Activated CD8-positive, alpha-beta T cell treated with anti-CD3 and anti-CD28 coated beads for 36 hours (primary cell): ENCODE measurements at places on chromosomes 5 and 9. TPM values are rescaled to one million over a fixed set of nuclear protein-coding genes. Genes with fewer than 3 reads are reported as not detected.

The PCA3 gene
- total RNA-seq = not detected

The AFAP1L1 gene
- total RNA-seq = 1.3 TPM

The MZB1 gene
- total RNA-seq = 14.4 TPM

The SPAG8 gene
- total RNA-seq = 1.1 TPM

The PCDHA1 gene
- not detected for total RNA-seq

The AQP7 gene
- not detected for total RNA-seq

The ACTBL2 gene
- not detected for total RNA-seq

The FAM169A gene
- total RNA-seq = 11.5 TPM

The INSL4 gene
- not detected for total RNA-seq

The MAMDC2 gene
- not detected for total RNA-seq

DNA sequence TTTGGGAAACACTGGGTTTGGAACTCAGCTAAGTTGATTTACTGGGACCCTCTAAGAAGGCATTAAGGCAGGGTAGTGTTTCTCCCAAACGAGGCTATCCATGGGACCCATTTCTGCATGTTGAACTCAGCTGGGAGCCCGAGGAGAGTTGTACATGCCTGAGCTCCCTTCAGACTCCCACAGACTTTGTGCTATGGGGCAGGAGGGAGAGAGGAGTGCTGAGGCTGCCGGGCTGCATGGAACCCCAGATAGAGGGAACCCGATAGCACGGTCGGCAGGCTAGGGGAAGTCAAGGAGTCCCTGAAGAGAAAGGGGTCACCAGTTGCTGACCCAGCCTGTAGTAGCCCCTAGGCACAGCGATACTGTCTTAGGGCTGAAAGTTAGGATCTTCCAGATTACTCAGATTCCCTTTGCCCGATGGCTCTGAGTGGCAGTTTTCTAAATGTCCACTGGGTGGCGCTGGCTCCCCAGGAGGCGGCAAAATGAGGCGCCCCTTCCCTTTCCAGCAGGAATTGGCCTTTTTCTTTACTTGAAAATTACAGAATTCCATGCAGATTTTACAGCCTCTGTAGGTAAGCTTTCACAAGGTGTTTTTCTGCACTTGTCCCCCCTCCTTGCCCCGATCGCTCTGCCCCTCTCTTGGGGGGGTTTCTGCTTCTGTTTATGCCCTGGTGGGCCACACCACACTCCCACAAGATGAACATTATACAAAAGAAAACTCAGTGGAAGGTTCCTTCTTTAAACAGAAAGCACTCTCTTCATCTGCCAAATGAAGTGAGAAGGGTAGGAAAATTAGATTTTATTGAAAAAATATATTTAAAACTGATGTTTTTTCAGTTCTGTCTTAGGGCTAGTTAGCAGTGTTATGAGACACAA, 17.8 kb downstream of the NANS start:
- H3K4me3 ChIP-seq = peak overlapping the region; percentile 31
- no peaks in the 10 kb centered on the region for H3K27me3 ChIP-seq
- peak; percentile 72 for DNase-seq
- H3K4me1 ChIP-seq = peaks cover 32% of the 10 kb centered on the region
- H3K36me3 ChIP-seq = peaks cover 16% of the 10 kb centered on the region

GRCh38 chr5:29197631-29198454, 1995.6 kb upstream of the CDH6 start:
- H3K36me3 ChIP-seq = no peaks in the 10 kb centered on the region
- no peak overlapping the region for H3K4me3 ChIP-seq
- H3K27ac ChIP-seq = no peak overlapping the region
- H3K27me3 ChIP-seq = no peaks in the 10 kb centered on the region
- no peak for DNase-seq
- H3K4me1 ChIP-seq = no peaks in the 10 kb centered on the region

- H3K36me3 ChIP-seq = no peaks in the 10 kb centered on the region
- no peaks in the 10 kb centered on the region for H3K4me1 ChIP-seq
- H3K4me3 ChIP-seq = no peak overlapping the region
- no peak overlapping the region for H3K27ac ChIP-seq
- H3K27me3 ChIP-seq = no peaks in the 10 kb centered on the region
These were observed 505.1 kb upstream of the ITGA1 start for GRCh38 chr5:52282647-52283046.

DNA sequence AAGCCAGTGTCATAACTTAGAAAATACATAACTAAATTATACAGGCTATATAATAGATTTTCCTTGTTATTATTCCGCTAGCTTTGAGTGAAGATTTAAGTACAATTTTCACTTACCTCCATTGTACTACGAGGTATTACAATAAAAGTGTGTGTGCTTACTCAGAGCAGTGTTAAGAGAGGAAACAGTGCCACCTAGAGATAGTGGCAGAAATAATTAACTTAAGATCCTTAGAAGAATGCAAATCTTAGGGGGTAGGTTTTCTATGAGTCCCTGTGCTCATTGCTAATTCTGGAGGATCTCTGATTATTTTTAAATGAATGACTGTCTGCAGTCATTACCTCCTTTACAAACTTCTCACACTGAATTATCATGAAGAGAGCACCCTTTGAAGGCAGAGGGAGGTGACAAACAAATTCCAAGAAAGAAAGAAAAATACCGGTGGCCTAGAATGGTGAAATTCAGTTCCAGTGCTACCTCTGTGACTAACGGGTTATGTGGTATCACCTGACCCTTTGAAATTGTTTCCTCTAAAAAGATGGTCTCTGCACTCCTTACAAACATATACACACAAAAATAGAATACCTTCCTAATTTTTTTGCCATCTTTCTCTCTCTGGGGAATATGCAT, 379.8 kb downstream of the TRIM36 start:
- no peak overlapping the region for H3K27ac ChIP-seq
- H3K4me3 ChIP-seq = no peak overlapping the region
- no peaks in the 10 kb centered on the region for H3K36me3 ChIP-seq
- DNase-seq = no peak
- H3K4me1 ChIP-seq = no peaks in the 10 kb centered on the region

DNA sequence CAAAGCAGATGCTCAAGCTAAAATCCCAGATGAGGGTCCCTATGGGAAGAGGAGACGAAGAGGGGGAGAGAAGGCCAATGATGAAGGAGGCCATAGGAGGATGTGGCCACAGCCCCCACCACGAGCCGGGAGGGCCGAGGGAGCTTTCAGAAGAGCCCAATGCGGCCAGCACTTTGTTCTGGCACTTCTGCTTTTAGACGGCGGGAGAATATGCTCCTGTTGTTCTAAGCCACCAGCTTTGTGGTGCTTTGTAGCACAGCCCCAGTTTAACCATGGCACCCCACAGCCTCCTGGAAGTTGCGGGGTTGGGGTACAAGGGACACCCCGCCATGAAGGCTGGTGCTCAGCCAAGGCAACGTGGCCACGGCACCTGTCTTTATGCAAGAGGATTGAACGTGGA, 33.4 kb downstream of the LPCAT1 start:
- DNase-seq = no peak
- H3K4me1 ChIP-seq = peaks cover 81% of the 10 kb centered on the region
- no peak overlapping the region for H3K4me3 ChIP-seq
- H3K36me3 ChIP-seq = peaks cover 46% of the 10 kb centered on the region
- H3K27ac ChIP-seq = no peak overlapping the region

- no peaks in the 10 kb centered on the region for H3K4me1 ChIP-seq
- H3K27me3 ChIP-seq = peaks cover 26% of the 10 kb centered on the region
- no peak overlapping the region for H3K4me3 ChIP-seq
- H3K27ac ChIP-seq = no peak overlapping the region
These were observed 704 bp upstream of the IL33 start for GRCh38 chr9:6214903-6215302.

DNA sequence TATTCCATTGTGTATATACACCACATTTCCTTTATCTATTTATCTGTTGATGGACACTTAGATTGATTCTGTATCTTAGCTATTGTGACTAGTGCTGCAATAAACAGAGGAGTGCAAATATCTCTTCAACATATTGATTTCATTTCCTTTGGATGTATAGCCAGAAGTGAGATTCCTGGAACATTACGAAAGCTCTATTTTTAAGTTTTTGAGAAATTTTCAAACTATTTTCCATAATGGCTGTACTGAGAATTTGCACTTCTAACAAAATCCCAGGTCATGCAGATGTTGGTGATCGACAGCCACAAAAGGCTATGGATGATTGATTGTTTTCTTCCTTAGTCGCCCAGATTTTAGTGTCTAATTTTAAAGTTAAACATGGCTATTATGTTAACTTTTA, 132.7 kb upstream of the MTAP start:
- H3K4me3 ChIP-seq = no peak overlapping the region
- no peaks in the 10 kb centered on the region for H3K36me3 ChIP-seq
- peaks cover 17% of the 10 kb centered on the region for H3K4me1 ChIP-seq
- H3K27ac ChIP-seq = no peak overlapping the region
- H3K27me3 ChIP-seq = no peaks in the 10 kb centered on the region
- no peak for DNase-seq

DNA sequence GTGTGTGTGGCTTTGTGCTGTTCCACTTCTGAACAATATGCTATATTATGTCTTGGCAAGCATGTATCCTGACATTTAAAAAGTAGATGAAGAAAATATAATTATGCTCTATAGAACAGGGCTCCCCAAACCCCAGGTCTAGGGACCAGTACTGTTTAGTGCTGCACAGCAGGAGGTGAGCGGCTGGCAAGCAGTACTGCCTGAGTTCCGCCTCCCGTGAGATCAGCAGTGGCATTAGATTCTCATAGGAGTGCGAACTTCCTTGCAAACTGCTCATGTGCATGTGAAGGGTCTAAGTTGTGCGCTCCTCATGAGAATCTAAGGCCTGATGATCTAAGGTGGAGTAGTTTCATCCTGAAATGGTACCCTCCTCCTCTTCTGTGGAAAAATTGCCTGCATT, 979.1 kb upstream of the CTNND2 start:
- H3K4me3 ChIP-seq = no peak overlapping the region
- no peaks in the 10 kb centered on the region for H3K36me3 ChIP-seq
- no peaks in the 10 kb centered on the region for H3K27me3 ChIP-seq
- DNase-seq = no peak
- H3K27ac ChIP-seq = no peak overlapping the region

GRCh38 chr5:170971-171800, 20.1 kb upstream of the LRRC14B start:
- no peak for DNase-seq
- no peaks in the 10 kb centered on the region for H3K27me3 ChIP-seq
- no peak overlapping the region for H3K4me3 ChIP-seq
- no peaks in the 10 kb centered on the region for H3K36me3 ChIP-seq

DNA sequence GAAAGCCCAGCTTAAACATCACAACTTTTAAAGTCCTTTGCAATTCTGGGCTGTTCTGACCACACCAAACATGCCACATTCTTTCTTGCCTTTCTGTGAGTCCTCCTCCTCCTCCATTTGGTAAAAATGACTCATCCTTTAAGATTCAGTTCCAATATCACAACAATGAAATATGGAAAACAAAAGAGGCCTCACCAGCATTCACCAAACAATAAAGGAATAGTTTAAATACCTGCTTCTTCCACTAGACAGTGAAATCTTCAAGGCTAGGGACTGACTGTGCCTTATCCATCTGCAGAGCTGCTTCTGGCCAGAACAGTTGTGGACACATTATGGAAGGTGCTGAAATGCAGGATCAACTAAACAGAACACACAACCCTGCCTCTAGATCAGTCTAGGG, 36.0 kb downstream of the NR6A1 start:
- no peak overlapping the region for H3K4me3 ChIP-seq
- H3K27me3 ChIP-seq = peaks cover 10% of the 10 kb centered on the region
- H3K36me3 ChIP-seq = no peaks in the 10 kb centered on the region
- H3K4me1 ChIP-seq = peaks cover 13% of the 10 kb centered on the region

- no peak overlapping the region for H3K4me3 ChIP-seq
- no peak overlapping the region for H3K27ac ChIP-seq
- no peaks in the 10 kb centered on the region for H3K4me1 ChIP-seq
- H3K27me3 ChIP-seq = peaks cover 24% of the 10 kb centered on the region
- no peaks in the 10 kb centered on the region for H3K36me3 ChIP-seq
These were observed 279.9 kb downstream of the NSG2 start for GRCh38 chr5:174325431-174325830.

DNA sequence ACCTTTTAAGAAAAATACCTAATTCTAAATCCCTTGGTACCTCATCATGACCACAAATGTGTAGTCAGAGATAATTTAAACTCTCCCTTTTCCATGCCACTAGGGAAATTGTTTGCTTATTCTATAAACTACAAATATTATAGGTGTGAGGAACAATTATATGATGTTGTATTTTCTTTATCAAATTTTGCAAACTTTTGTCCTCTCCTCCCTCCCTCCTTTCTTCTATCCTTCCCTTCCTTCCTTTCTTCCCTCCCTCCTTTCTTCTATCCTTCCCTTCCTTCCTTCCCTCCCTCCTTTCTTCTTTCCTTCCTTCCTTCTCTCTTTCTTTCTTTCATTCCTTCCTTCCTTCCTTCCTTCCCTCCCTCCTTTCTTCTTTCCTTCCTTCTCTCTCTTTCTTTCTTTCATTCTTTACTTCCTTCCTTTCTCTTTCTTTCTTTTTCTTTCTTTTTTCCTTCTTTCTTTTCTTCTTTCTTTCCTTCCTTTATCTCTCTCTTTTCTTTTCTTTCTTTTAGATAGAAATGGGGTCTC, 41.2 kb downstream of the SPZ1 start:
- no peak for DNase-seq
- no peak overlapping the region for H3K27ac ChIP-seq
- no peaks in the 10 kb centered on the region for H3K36me3 ChIP-seq
- H3K4me1 ChIP-seq = no peaks in the 10 kb centered on the region
- H3K27me3 ChIP-seq = no peaks in the 10 kb centered on the region

DNA sequence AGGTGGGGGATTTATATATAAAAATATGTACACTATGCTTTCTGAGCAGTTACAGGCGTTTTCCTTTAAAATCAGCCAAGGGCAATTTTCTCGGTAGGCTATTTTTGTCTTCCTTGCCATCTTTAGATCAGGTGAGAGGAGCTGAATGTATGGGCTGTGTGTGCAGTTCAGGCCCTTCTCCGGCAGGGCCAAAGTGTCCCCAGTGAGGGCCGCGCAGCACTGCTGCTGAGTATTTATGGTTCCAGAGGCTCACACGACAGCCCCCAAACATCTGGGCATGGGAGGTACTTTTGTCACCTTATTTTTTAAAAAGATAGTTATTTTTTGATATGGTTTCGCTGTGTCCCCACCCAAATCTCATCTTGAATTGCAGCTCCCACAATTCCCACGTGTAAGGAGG, 11.5 kb downstream of the GFPT2 start:
- no peaks in the 10 kb centered on the region for H3K27me3 ChIP-seq
- no peak for DNase-seq
- no peak overlapping the region for H3K27ac ChIP-seq
- H3K36me3 ChIP-seq = no peaks in the 10 kb centered on the region

- H3K4me3 ChIP-seq = no peak overlapping the region
- H3K27me3 ChIP-seq = no peaks in the 10 kb centered on the region
- no peaks in the 10 kb centered on the region for H3K4me1 ChIP-seq
- DNase-seq = no peak
- no peaks in the 10 kb centered on the region for H3K36me3 ChIP-seq
- no peak overlapping the region for H3K27ac ChIP-seq
These were observed 148.6 kb upstream of the PLPPR1 start for GRCh38 chr9:100879884-100880283.
